ENCODE measurements at places on chromosomes 4 and X.
A peak's percentile ranks its signal among the peaks of the same experiment; 100 is the strongest.

DNA sequence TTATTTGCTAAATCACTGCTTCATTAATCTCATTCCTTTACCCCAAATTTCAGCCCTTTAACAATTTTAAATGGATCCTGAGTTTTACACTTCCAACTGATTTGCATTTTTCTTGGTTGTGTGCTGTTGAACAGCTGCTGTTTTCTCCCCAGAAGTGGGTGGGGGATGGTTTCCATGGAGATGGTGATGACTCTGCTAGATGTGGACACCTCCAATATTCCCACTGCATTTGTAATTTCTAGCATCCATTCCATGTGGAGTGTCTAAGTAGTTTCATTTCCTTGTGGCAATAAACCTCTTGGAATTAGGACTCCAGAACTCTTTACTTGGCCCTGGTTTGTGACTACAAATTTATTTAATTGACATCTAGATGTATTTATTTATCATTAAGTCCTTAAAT lies 330.4 kb downstream of the GBA3 start:
- no peak for DNase-seq

DNA sequence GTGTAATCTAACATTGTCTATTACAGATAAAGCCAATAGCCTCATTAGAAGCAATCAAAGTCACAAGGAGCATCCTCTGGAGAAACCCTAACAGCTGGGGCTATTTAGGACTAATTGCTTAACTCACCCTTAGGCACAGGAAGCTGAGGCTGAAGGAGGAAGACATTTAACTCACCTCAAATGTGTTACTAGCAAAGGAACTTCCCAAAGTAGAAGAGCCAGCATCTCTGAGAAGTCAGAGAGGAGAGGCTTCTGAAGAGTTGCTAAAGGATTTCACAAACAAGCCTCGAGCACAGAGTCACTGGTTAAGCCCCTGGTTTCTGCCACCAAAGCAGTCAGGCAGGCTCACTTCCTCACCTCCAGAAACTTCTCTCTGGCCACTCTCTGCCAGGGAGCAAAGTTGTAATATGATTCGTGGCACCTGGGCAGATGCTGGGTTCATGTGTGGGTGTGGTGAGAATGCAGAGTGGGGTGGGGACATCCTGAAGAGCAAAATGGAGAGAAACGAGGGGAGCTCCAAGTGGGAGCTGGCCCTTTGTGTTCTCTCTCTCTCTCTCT lies 201.3 kb downstream of the HS6ST2 start:
- no peak for DNase-seq

DNA sequence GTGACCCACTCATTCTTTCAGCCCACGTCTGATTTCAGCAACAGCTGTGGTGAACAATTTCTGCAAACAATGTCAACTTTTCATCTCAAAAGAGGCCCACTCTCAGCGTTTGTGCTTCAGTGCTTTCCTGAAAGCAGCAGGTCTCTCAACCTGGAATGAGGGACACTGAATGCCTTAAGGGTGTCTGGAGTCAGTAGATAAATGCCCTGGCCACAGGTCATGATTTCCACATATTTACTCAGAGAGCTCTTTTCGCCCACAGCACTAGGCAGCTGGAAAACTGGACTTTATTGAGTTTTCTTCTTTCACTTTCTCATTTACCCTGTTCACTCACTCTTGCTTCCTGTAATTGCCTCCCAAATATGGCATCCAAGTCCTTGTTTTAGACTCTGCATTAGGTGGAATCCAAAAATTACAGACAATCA lies 52.8 kb downstream of the NPFFR2 start:
- peak; percentile 2 for DNase-seq

DNA sequence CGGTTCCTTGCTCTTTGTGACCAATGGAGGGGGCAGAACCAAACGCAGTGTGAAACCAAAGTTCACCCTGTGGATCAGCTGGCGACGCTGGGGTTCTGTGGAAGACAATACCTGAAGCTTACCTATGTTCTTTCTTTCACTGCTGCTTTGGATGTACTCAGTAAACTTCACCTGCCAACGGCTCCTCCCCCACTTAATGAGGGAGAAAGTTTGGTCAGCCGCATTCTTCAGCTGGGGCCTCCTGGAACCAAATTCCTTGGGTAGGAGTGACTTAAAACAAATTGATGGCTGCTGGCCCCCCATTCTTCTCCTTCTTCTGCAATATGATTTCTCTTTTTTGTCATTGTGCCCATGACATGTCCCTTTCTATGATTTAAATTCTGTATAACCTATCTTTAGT lies 282.4 kb downstream of the ANK2 start:
- DNase-seq: no peak

DNA sequence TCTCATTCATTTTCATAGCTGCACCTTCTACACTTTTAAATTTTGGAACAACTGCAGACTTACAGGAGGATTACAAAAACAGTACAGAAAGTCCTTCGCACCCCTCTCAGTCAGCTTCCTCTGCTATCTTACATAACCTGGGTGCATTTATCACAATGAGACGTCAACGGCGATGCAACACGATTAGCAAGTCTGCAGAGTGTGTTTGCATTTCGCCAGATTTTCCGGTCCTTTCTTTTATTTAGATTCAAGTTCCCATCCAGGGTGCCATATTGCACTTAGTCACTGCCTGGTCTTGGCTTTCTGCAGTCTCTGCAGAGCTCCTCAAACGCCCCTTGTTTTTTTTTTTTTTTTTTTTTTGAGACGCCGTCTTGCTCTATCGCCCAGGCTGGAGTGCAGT lies 85.9 kb downstream of the ASMT start:
- no peak for DNase-seq

GRCh38 chr4:110620691-110621327 lies 2.1 kb downstream of the PITX2 start:
- DNase-seq: no peak

DNA sequence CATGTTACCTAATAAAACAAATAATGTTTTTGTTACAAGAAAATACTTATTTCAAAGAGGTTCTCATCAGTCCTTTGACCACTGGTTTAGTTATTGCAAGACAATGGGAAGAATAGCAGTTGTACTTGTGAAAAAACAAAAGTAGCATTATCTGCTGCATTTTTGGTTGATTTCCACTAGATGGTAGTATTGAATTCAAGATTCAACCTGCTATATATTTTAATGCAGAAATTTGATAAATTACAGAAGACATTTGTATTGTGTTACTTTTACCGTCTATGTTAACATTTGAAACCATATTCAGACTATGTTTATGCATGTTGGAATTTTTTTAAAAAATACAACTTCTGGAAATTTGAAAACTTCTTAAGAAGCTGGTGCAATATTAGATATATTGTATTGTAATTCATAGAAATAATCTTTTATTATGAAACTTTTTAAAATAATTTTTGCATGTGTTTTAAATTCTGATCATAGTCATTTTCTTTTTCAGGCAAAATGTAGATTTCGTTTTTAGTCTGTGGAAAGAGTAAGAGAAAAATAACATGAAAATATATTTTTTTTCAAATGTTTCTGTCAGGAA lies 56.4 kb downstream of the SPCS3 start:
- no peak for DNase-seq

GRCh38 chrX:9786798-9787635 lies 788 bp downstream of the SHROOM2 start:
- no peak for DNase-seq

DNA sequence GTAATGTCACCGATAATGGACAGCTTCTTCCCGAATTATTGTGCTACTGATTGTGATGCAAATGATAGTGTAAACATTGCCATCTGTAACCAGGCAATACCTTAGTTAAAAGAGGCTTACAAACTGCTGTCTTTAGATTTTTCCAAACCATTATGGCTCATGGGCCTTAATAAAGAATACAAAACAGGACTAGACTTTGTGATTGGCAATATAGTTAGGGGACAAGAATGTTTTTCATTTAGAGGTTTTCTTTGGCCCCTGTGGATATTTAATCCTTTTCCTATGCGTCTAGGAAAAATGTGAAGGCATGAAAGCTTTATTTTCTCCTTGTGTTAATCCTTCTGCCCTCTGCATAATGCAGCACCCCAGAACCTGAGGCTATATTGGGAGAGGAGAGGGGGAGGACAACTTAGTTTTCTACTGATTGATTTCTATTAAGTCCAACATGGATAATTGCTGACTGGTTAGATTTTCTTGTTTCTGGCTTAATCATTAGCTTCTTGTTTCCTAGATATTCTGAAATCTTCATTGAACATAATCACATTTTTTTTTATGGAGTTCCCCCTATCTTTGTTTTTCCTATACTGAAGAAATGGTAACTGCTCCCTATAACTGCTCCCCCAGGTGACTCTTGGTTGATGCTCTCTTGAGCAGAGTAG lies 1.9 kb downstream of the PRPS1 start:
- DNase-seq: no peak

- DNase-seq: no peak
Observed at GRCh38 chr4:26670903-26671537, 87.1 kb downstream of the TBC1D19 start.

GRCh38 chr4:5553801-5554200 lies 154.6 kb downstream of the EVC2 start:
- no peak for DNase-seq

DNA sequence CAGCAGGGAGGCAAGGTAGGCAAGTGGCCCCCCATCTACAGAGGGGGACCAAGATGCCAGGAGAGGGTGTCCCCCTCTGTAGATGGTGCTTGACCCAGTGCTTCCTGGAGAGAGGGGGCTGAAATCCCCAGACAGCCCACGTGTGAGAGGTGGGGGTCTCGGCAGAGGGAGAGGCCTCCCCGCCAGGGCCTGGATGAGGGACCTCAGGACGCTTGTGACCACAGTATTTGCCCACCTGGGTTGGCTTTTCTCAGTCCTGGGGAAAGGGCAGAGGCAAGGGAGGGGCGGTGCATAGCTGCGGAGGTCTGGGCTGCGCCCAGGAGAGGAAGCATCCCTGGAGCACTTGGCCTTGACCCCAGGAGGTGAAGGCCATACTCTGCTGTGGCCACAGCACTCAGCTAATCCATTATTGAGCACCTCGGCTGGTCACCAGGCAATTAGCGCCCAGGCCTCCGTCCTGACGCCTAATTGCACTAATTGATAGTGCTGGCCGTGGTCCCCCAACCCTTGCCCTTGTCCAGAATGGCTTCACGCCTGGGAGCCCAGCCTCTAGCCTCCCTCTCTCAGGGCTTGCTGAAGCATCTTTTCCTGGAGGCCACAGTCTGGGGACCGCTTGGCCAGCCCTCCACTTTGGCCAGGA lies 30.7 kb downstream of the HMX1 start:
- no peak for DNase-seq

GRCh38 chr4:7424553-7425111 lies 10.1 kb downstream of the PSAPL1 start:
- no peak for DNase-seq

DNA sequence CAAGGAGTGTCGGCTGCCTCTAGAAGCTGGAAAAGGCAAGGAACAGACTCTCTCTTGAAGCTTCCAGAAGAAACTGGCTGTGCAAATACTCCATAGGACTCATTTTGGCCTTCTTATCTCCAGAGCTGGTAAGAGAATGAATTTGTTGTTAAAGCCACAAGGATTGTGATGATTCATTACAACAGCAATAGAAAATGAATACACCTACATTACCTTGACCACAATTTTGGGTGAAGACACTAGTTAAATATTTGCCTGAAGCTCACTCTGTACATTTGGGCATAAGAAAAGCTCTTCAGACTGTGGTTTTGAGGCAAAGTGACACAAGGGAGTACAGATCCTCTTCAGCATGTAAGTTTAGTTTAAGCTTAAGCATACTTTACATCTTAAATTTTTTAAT lies 134.5 kb upstream of the TLL1 start:
- no peak for DNase-seq

DNA sequence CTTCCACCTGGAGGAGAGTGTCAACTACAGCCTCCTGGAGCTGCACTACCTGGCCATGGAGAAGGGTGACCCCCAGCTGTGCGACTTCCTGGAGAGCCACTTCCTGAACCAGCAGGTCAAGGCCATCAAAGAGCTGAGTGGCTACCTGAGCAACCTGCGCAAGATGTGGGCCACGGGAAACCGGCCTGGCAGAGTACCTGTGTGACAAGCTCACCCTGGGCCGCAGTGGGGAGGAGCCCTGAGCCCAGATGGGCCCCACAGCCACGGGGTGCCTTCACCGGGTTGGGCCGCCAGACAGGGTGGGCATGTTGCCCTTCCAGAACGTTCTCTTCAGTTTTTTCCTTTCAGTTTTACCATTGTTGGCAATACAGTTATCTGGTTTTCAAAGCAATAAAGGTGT lies 15.2 kb upstream of the FAM47A start:
- no peak for DNase-seq

DNA sequence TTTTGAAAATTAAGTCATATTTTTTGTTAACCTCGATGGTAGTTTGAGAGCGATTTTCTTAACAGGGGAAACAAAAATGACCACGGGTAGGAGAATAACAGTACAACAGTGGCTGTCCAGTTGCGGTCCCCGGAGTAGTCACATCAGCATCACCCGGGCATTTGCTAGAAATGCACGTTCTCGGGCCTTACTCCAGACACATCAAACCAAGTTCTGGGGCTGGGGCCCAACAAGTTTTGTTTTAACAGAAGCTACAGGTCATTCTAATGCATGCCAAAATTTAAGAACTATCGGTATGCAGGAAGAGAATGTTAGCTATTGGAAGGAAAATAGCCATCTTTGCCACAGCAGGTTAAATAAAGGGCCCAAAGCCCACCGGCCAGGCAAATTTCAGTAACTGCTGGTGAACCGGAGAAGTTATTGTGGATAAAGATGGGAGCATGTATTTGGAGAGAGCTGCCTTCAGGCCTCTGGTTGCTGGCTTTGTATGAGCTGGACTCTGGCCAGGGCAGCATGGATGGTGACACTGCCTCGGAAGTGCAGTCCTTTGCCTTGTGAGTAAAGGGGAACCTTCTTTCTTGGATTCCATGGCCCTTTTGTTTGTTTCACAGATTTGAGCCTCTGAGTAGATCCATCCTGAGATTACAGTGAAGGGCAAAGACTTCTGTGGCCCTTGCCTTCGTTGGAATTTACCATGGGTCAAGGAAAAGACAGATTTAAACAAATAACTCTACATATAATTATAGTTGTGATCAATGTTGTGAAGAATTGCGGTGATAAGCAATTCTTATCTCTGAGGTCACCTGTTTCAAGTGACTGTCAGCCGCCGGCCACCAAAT lies 62.1 kb downstream of the TBC1D14 start:
- no peak for DNase-seq

DNA sequence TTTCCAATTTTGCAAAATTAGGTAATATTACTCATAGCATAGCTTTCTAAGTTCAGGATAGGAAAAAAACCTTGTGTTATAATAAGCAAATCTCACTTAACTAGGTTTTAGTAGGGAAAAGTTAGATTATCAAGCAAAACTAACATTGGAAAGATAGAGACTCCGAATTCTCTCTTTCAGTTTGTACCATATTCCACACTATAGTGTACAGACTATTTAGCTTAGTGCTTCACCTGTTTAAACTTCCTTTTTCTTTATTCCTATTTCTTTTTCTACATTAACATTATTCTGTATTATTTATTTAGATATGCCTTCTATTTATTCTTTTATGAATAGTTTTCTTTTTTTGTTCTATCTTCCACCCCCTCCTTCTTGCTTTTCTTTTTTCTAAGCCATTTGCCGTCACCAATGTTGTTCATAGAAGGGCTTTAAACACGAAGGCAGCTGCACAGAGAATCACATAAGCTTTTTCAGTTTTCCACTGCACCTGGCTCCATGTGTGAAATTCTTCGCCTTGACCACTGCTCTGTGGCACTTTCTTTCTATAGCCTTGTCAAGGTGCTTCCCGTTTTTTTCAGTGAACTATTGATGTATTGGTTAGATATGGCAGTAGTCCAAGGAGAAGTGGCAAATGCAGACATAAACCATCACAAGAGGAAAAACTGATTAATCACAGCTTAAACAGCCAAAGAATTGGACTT lies 8.5 kb downstream of the PCDH10 start:
- no peak for DNase-seq

- DNase-seq: peak; percentile 46
Observed at GRCh38 chrX:155056877-155057792, 13.8 kb downstream of the CMC4 start.
